Activated T-helper 1 cell treated with anti-CD3 and anti-CD28 coated beads, Interleukin-2, amount 50 U/mL, for 16 hours (primary cell): ENCODE measurements at places on chromosomes 1 and 21.

- no peak for DNase-seq
Observed at GRCh38 chr21:33348706-33349105, 23.9 kb downstream of the IFNAR1 start.

- DNase-seq: no peak
Observed at GRCh38 chr1:159469921-159470533, 30.5 kb downstream of the OR10J1 start.

DNA sequence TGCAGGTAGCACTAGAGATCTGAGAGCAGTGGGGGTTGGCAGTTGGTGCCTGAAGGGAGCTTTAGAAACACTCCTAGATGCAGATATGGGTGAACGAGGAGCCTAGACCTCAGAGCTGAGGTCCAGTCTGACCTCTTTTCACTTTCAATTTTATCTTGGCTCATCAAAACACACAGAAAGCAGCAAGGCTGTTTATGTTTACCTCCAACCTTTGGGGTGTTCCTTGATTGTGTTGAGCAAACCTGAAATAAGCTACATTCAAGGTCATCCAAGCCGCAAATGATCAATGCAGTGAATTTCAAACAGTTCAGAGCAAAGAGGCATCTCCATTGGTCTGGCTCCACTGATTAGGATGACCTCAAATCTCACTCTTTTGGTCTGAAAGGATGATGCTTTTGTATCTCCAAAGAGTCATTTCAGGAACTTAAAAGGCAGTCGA lies 1.3 kb downstream of the LY9 start:
- DNase-seq: no peak

DNA sequence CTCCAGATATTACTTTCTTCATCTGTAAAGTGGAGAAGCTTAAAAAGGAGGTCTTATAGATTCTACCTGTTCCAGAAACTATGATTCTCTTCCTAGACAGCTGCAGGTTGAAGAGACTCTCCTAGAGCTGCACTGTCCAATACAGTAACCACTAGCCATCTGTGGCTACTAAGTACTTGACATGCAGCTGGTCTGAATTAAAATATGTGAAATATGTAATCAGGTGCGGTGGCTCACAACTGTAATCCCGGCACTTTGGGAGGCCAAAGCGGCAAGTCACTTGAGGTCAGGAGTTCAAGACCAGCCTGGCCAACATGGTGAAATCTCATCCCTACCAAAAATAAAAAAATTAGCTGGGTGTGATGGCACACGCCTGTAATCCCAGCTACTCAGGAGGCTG lies 15.8 kb downstream of the APP start:
- DNase-seq: no peak

- DNase-seq: no peak
Observed at GRCh38 chr1:82099170-82099569, 298.4 kb downstream of the ADGRL2 start.

DNA sequence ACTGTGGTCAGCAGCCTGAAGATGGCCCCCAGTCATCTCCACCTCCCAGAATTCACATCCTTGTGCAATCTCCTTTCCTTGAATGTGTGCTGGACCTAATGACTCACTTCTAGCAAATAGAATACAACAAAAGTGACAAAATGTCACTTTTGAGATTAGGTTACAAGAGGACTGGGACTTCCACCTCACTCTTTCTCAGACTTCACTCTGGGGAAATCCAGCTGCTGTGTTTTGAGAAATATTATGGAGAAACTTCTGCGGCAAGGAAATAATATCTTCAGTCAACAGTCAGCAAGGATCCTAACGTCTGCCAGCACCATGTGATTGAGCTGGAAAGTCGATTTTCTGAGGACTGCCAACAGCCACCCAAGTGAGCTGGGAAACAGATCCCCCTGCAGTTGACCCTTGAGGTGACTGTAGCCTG lies 70.5 kb upstream of the GADD45A start:
- no peak for DNase-seq
